GM12892 (cell line): ENCODE measurements at places on chromosomes 2 and 18.

GRCh38 chr2:238642973-238643372 is 204.9 kb upstream of the TWIST2 start:
- no peak for DNase-seq

DNA sequence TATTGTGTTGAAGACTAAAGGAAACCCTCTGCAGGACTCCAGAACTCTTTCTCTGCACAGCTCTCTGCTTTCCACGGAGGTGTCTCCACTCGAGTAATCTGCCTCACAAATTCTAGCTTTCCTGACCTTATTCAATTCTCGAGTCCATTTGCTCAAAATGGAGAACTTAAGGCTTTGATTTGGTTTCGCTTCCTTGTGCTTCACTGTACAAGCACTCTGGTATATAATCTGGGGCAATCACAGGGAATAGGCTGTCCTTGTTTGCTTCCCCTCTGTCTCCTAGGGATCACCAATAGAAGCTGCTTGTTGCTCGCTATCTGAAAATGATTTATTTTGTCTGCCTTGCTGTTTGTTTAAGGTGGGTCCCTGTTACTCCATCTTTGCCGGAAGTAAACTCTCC is 129.1 kb upstream of the DOCK10 start:
- DNase-seq: no peak

- peak; percentile 39 for DNase-seq
Observed at GRCh38 chr2:38750011-38750890, 910 bp downstream of the SRSF7 start.

- no peak for DNase-seq
Observed at GRCh38 chr18:79283131-79283810, 112.5 kb upstream of the NFATC1 start.

GRCh38 chr2:122663620-122664019 is 908.2 kb downstream of the TSN start:
- DNase-seq: no peak

- DNase-seq: no peak
Observed at GRCh38 chr18:44214396-44214795, 466.3 kb upstream of the SETBP1 start.

- no peak for DNase-seq
Observed at GRCh38 chr2:88199912-88200682, 30.0 kb downstream of the THNSL2 start.

- DNase-seq: no peak
Observed at GRCh38 chr2:224517963-224518362, 67.2 kb downstream of the CUL3 start.

- no peak for DNase-seq
Observed at GRCh38 chr2:85854897-85855296, 33.9 kb downstream of the ST3GAL5 start.

DNA sequence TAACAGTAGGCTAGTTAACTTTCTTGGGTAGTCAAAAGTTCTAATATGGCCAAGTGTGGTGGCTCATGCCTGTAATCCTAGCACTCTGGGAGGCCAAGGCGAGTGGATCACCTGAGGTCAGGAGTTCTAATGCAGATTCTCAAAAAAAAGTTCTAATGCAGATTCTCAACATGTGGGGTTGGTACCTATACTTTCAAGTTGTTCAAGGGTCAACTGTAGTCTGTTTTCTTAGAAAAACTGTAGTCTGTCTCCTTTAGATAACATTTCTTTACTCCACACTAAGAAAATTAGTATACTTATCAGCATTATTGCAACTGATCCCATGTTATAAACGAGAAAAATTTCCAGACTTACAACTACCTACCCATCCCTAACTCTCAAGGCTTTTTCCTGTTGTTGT is 16.6 kb downstream of the INO80D start:
- DNase-seq: no peak

- DNase-seq: no peak
Observed at GRCh38 chr18:73824671-73825070, 323.0 kb downstream of the FBXO15 start.

DNA sequence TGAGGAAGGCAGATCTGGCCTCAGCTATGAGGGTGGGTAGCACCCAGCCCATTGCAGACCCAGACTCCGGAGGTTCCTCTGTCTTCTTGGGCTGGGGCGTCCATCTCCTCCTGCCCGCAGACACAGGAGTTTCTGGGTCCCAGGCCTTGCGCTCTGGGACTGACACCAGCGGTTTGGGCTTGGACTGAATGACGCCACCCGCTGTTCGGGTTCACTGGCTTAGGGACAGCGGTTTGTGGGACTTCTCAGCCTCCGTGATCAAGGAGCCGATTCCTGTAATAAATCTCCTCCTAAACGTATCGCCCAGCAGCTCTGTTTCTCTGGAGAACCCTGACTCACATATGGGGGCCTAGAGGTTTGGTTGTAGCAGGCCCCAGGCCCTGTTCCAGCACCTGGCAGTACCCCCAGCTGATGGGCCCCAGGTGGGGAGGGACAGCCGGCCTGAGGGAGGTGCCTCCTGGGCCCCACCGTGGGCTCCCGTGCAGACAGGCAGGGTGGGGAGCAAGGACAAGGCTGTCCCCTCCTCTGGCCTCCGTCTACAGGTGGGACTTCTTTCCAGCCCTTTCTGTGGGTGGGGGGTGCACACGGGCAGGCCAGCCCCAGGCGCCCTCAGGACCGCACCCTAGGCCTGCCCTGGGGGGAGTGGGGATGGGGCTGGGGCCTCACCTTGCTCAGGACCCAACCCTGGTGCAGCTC is 4.5 kb upstream of the AQP12A start:
- DNase-seq: no peak

- DNase-seq: no peak
Observed at GRCh38 chr2:212530991-212531390, 7.6 kb downstream of the ERBB4 start.

- no peak for DNase-seq
Observed at GRCh38 chr2:143384111-143384510, 254.9 kb downstream of the ARHGAP15 start.

DNA sequence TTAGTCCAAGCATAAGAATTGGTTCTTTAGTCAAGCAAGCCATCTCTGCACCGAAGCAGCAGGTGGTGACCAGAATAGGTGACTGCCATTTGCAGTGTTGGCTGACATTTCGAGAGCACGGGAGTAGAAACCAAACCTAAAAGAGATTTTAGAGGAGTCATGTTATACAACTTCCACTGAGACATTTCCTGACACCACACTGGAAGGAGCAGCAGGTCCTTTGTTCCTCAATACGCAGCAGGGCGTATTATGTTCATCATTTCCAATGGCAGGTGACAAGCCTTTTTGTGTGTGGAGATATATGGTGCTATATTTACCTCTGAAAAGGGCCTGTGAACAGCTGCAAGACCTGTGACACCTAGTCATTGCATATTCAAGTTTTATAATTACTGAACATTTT is 418.8 kb upstream of the NETO1 start:
- no peak for DNase-seq

DNA sequence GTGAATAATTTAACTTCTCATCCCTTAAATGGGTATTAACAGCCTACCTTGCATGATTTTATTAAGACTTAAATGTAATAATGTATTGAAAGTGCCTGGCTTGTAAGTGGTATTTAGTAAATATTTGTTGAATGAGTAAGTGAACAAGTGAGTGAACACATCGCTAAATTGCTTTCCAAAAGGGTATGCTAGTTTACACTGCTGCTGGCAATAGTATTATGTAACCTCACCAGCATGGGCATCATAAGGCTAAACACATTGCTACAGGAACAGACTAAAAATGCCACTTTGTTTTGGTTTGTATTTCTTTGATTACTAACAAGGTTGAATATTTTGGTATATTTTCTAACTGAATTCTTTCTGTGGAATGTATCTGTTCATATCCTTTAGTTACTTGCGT is 9.8 kb downstream of the WDR43 start:
- no peak for DNase-seq

- no peak for DNase-seq
Observed at GRCh38 chr2:5695654-5696403, 3.6 kb downstream of the SOX11 start.

GRCh38 chr2:226782092-226782713 is 17.4 kb downstream of the IRS1 start:
- no peak for DNase-seq

- DNase-seq: no peak
Observed at GRCh38 chr18:629269-630150, 27.9 kb upstream of the TYMS start.

DNA sequence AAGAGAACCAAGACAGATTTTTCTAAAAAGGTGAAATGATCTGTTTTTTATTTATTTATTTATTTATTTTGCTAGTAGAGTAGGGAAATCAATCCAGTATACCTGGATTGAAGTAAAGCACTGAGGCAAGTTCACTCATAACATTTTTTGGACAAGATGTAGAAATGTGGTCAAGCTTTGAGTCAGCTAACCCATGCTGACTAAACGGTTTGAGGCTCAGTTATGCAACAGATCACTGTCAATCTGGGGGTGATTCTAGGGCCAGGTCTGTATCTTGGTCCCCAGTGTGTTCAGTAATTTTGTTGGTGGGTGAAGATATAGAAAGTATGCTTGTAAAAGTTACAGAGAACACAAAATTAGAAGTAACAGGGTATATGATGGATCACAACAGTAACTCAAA is 60.2 kb downstream of the RMDN2 start:
- DNase-seq: no peak

- no peak for DNase-seq
Observed at GRCh38 chr2:223692191-223692947, 90.2 kb upstream of the SCG2 start.

- DNase-seq: no peak
Observed at GRCh38 chr2:235170016-235170415, 218.2 kb downstream of the SH3BP4 start.

DNA sequence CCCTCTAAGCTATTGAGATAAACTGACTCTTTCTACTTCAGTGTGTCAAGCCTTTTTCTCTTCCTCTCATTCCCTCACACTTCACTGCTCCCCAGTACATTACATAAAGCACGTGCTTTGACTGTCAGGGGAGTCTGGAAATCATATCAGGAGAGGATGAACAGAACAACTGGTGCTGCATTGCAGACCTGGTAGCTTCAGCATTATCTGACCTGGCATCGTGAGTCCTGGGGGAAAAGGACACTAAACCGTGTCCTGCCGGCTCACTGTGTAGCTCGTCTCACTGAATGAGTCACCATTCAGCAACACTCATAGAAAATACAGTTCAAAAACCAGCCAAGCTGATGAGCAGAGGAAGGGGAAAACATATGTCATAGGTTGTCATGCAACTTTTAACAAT is 108.5 kb upstream of the UNC80 start:
- no peak for DNase-seq

DNA sequence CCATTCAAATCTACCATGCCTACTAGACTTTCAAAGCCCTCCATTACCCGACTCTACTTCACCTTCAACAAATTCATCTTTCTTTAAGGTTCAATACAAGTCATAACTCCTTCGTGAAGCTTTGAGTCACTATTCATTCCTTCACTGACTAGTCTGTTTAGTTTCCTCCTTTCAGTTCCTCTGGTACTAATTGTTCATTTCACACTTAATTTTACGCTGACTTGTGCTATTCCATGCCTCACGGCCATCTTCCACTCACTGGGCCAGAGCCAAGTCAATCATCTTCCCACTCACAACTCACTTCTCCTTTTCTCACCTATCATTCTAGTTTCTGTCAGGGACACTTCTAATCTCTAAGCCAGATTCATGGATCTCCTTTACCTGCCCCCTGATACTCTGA is 136.2 kb downstream of the MTX2 start:
- DNase-seq: no peak

DNA sequence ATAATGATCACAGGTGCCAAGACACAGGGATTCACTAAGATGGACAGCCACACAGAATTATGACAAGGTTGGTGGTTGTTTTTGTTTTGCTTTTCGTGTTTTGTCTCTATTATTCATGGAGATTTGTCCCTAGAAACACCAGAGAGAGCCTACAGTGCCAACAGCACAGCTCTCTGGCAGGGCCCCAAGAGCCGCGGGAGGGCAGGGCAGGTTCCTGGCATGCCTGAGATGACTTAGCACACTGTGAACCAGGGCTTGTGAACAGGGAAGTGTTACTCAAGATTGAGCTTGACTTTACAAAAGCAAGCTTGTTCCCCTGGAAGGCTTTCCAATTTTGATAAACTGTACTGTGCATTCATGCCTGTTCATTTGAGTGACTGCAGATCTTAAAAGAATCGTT is 437.4 kb upstream of the SALL3 start:
- no peak for DNase-seq

- DNase-seq: no peak
Observed at GRCh38 chr2:9919512-9919911, 32.0 kb upstream of the GRHL1 start.

DNA sequence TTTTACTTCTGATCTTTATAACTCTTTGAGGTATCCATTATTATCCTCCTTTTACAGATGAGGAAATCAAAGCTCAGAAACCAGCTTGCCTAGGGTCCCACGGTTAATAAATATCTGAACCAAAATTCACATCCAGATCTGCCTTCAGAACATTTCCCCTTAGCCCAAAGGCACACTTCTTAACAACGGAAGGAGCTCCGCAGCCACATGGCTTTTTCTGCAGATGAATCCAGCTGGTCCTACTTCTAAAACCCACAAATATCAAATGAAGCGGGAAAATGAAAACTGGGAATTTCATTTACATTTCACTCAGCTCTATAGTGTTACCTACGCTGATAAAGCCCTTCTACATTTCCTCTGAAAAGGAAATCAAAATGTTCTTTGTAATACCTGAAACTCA is 357.0 kb upstream of the ID2 start:
- no peak for DNase-seq
